ENCODE measurements at places on chromosomes 1 and 21.

GRCh38 chr1:35870651-35871309 lies 12.2 kb upstream of the AGO1 start:
- DNase-seq, result no peak

DNA sequence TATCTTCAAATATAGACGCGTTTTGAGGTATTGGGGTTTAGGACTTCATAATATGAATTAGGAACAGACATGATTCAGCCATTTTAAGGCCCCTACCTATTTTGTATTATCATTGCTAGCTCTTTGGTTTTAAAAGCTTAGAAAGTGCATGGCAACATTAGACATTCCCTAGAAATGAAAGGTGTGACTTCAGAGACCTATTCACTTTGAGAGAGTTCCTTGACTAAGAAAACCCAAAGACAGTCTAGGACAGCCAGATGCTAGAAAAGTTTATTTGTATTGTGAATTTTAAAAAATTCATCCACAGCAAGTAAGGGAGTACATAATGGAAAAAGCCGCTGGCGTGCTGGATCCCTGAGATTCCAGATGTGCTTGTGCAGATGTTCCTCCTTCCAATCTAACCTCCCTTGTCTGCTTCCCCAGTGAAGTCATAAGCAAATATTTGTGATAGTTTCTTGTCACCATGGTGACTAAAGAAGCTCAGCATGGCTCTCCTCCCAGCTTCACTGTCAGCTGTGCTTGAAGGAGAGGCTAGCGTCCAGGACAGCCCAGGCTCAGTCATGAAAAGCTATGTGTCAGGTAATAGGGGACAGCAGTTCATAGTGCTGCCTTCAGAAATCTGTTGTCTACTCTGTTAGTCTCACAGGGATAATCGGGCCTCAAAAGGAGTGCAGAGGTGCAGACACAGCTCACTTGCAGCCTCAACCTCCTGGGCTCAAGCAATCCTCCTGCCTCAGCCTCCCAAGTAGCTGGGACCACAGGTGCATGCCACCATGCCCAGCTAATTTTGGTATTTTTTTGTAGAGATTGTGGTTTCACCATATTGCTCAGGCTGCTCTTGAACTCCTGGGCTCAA lies 34.8 kb downstream of the KPNA6 start:
- peak; percentile 33 for DNase-seq

DNA sequence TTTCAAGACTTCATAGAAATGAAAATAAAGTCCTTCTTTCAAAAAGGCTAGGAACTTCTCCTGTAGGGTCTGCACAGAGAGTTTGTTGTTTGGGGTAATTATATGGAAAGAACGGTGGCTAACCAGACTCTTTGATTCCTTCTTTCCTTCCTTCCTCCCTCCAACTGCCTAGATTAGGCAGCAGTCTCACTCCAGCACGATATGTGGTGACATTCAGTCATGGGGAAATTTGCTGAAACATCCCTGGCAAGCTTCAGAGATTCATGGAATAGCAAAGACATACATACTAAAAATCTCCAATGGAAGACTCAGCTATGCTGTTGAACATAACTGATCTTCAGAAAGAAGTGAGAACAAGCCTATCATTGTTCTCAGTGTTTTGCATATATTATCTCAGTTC lies 4.3 kb downstream of the NTMT2 start:
- DNase-seq, result no peak

DNA sequence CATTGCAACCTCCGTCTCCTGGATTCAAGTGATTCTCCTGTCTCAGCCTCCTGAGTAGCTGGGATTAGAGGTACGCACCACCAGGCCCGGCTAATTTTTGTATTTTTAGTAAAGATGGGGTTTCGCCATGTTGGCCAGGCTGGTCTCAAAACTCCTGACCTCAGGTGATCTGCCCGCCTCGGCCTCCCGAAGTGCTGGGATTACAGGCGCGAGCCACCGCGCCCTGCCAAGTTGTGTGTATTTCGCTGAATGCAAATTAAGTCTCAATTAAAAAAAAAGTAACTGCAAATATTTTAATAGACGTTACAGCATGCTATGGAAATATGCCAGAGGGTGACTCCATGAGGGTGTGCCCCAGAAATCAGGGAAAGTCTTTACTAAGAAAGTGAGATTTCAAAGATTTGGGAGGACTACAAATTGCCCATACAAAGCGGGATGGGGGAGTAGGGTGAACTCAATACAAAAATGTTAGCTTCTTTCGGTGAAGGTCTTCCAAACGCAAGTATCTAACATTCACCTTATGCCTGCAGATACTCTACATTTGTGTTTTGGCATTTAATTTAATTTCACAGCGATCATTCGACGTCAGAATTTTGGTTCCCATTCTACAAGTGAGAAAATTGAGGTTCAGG lies 85.6 kb downstream of the NKAIN1 start:
- no peak for DNase-seq

DNA sequence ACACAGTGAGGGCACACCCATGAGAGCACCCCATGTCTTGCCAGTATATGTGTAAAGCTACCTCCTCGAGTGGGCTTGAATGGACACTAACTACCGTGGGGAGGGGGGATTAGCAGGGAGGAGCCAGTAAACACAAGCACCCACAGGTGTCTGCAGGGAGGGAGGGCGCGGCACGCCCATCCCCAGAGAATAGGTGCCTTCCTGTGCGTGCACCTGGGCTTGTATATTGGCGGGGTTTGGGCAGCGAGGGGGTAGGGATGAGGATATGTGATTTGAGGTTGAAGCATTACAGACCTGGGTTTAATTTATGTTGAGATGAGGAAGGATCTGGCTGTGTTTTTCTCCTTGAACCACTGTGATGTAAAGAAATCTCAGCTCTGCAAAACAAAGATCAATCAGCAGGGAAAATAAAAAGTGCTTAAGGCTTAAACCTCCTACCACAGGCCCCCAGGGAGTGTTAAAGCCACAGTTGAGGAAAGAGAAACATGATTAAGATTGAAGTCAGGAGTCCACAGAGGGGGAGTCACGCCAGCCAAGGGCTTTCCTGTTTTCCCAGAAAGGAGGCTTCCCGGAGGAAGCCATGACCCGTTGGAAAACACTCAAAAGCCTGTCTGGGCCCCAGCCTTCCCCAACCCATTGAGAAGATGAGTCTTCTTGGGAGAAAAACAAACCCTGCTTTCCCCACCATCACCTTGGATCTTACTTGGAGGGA lies 80.0 kb downstream of the CAMK2N1 start:
- peak; percentile 91 for DNase-seq

- no peak for DNase-seq
Observed at GRCh38 chr1:204361341-204361771, 1.6 kb upstream of the PLEKHA6 start.

Data from astrocyte of the cerebellum (primary cell).